Hypothalamus (tissue), 51 donors: ENCODE measurements at places on chromosomes 1 and 21.

DNA sequence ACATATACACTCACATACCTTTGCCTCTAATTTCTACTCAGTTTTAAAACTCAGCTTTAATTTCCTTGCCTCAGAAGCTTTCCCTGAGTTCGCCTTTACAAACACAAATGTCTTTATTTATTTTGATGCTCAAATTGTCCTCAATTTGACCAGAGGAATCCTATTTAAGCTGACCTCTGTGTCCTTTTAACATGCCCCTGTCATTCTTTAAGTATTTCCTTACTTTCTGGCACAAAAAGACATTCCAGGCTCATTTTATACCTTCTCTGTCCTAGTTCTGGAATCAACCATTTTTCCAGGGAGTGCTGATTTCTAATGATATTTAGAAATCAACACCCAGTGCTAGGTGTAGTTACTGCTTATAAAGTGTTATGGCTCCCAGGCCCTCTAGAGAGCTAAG, 82.5 kb downstream of the OSBPL9 start:
- DNase-seq, result no peak

DNA sequence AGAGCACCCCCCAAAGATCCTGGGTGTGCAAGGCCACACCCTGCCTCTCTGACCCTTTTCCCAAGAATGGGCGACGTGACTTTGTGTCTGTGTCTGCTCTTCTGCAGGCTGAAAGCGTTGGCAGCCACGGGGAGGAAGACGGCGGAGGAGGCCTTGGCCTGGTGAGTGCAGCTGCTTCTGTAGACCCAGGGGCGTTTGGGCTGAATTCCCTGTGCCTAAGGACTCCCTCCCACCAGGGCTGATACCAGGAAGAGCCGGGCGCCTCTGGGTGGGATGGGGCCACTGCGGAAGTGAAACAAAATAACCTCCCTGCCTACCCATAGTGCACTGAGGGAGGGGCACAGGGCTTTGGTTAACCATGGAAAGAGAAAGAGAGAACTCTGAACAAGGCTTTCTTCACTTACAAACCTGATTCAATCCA, 2.5 kb downstream of the UBASH3A start:
- no peak for DNase-seq

DNA sequence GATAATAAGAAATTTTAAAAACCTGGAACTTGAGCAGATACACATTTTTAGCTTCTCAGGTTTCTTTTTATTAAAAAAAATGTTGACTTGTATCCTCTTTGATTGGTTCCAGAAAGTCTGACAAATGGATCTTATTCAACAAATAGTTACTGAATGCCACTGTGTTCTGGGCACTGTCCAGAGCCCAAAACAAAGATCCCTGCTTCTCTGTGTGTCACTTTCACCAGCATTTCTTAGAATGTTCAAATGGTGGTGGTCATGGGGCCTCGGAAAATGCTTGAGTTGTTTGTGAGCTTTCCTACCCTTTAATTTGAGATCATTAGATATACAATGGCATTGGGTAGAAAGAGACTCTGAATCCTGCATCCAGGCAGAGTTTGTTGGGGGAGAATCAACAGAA, 19.9 kb downstream of the ACTN2 start:
- DNase-seq, result no peak

DNA sequence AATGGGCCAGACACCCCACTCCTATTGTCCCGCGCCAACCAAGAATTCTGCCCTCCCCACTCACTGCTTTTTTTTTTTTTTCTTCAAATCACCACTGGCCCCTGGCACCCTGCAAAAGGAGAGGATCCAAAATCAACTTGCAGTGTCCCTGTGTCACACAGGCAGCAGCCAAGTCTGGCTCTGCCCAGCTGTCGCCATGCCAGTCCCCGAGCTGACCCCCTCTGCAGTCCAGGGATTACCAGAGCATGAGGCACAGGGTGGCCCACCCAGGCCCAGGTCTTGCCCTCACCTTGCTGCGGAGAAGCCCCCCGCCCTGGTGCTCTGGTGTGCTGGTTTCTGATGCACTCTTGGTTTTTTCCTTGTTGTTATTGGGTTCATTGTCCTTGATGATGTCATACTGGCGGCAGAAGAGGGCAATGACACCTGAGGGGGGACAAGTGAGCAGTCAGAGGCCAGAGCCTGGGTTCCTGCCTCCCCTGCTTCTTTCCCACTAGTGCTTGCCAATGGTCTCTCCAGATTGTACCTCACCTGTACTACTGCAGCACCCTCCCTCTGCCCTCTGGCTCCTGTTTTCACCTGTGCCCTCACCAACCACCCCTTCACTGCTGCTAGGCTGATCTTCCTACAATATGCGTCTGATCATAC, 6.2 kb downstream of the FNDC5 start:
- DNase-seq, result no peak

DNA sequence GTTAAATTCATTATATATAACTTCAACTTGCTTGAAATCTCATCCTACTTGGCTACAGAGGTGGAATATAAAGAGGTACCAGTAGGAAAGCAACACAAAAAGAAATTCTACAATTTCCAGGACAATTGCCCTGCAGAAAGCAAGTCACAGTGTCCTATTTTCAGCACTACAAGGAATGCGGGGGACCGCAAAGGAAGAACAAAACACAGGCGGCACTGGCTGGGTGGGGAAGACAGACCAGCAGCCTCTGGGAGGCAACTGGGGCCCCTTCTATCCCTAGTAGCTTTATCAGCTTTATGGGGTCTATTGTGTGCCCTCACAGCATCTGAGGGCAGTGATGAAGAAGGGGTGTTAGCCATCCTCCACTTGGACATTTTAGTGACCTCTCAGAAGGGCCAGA, 30.5 kb downstream of the SLC9A1 start:
- DNase-seq, result no peak

- DNase-seq, result no peak
These were observed 8.0 kb downstream of the PHLDA3 start for GRCh38 chr1:201460814-201461644.

DNA sequence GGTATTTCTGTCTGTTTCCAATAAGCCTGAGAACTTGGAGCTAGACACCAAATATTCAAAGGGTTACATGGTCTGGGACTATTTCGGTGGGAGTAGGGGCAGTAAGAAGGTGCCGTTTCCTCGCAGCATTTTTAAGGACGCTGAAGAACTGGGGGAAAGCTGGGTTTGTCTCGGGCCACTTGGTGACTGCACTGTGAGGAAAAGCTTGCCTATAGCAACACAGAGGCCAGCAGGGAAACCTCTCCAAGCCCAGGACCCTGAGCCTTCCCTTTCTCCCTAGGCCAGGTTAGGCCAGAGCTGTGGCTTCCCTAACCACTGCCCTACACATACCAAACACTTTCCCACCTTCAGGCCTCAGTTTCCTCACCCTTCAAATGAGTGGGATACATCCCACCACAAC, 3.3 kb downstream of the GLIS1 start:
- DNase-seq, result no peak

- no peak for DNase-seq
These were observed 10.0 kb upstream of the TGFBR3 start for GRCh38 chr1:91895832-91896556.

- no peak for DNase-seq
These were observed 1.3 kb downstream of the PRDM16 start for GRCh38 chr1:3070309-3070643.

GRCh38 chr21:26471099-26471471, 102.0 kb downstream of the CYYR1 start:
- DNase-seq, result no peak

DNA sequence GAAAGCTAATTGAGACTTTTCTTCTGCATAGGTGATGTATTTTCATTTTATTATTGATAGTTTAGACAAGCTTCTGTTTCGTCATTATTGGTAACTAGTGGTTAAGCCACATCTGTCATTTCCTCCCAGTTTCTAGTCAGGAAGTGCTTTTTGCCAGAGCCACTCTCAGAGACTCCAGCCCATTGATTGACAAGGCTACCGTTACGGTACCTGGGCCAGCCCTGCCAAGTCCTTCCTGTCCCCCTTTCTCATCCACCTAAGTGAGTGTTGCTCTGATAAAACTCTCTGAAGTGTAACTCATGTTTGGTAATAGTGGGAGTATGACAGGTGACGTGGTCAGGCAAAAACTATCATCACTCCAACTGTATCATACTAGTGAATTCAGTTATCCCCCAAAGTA, 29.6 kb upstream of the AGL start:
- no peak for DNase-seq

- DNase-seq, result peak; percentile 63
These were observed 20.4 kb downstream of the LURAP1 start for GRCh38 chr1:46223472-46223943.

GRCh38 chr21:16372586-16372985, 642.8 kb downstream of the USP25 start:
- no peak for DNase-seq

GRCh38 chr1:93775224-93775623, 93.6 kb upstream of the BCAR3 start:
- no peak for DNase-seq

- no peak for DNase-seq
These were observed 1.2 kb downstream of the RAB25 start for GRCh38 chr1:156062189-156062588.

DNA sequence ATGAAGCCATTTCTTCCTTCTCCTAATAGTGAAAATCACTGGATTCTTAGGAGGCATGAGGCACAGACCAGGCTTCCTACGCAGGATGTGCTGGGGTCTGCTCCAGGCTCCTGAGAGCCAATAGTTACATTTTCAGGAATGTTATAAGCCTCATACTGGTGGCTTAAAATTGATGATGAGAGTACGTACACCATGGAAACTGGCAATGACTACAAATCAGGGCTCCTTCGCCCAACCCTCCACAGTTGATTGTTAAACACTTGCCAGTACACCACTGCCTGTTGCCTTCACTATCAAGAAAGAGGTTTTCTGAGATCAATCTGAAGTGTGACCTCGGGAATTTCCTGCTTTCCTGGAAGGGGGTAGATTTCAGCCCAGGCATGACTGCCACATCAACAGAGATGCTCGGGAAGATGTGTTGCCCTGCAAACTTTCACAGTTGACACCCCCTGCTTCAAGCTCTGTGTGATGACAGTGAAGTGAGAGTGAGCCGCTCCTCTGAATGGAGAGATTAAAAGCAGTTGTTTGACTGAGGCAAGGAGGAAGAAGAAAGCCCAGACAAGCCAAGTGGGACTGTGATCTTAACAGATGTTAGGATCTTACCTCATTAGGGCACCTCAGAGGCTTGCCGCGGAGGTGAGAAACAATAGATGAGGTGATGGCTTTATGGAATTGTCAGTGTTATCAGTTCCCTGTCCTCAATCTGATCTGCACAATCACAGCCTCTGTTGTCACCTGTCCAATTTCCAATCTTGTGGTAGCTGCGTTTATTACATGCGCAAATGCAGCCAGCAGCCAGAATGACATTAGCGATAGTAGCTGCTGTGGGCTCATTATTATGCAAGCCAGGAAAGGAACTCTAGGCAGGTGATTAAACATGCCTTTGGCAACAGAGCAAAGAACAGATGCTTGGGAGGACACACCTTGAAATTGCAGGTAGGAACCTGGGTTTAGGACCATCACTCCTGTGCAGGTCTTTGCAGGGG, 277.3 kb downstream of the KAZN start:
- DNase-seq, result no peak

DNA sequence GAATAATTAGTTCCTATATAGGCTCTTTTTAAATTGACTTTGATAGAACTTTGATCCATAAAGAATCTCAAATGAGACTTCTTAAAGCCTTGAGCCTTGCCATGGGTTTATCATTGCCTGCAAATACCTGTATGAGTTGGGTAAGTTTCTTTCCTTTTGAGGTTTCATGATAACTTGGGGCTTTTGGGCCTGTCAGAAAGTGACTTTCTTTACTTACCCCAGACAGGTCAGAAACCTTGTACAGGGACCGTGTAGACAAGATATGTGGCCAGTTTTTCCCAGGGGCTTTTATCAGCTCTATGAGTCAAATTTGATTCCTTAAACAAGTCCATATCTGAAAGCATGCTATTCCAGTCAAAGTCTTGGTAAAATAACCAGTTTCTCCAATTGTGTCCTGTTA, 17.3 kb downstream of the KCTD3 start:
- DNase-seq, result no peak

GRCh38 chr1:15218287-15219279, 28.4 kb upstream of the FHAD1 start:
- no peak for DNase-seq
